ENCODE measurements at places on chromosomes 3 and 15.
A peak's percentile ranks its signal among the peaks of the same experiment; 100 is the strongest.

DNA sequence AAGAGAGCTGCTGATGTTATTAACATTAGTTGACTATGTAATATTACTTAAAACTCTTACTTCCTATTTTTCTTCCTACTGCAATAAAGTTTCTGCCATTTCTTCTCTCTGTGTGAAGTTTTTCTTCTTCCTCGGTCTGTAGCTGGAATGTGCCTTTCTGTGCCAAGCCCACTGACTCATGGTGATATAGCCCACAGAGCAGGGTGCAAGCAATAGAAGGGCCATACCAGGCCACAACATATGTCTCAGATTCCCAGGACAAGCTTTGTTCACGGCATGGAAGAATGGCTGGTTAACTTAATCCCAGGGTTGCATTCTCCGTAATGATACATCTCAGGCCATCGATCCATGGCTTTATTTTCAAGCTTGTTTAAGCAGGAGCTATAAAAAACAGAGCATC lies 815.3 kb downstream of the TUSC7 start:
- no peak for DNase-seq

DNA sequence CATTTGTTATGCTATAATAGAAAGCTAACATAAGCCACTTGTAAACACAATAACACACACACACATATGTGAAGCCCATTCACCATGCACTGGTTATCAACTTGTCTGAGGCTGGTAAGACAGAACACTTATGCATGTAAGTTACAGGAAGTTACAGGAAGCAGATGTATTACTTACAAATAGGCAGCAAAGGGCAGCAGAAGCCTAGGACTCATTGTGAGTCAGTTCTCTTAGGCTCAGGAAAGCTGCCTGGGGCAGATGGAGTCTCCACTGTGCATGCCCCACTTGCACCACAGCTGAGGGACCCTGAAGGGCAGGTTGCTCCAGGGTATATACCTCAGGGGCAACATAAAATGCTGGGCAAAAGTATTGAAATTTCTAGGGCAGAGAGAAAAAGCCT lies 748.8 kb upstream of the CCDC54 start:
- DNase-seq = no peak

DNA sequence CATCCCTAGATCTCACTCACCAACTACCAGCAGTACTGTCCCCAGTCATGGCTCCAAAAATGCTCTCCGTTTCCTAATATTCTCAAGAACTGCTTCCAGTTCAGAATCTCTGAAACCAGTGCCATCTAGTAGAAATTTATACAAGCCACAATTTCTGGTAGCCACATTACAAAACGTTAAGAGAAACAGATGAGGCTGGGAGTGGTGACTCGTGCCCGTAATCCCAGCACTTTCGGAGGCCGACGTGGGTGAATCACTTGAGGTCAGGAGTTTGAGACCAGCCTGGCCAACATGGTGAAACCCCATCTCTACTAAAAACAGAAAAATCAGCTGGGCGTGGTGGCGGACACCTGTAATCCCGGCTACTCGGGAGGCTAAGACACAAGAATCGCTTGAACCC lies 78.4 kb upstream of the RAD18 start:
- no peak for DNase-seq

DNA sequence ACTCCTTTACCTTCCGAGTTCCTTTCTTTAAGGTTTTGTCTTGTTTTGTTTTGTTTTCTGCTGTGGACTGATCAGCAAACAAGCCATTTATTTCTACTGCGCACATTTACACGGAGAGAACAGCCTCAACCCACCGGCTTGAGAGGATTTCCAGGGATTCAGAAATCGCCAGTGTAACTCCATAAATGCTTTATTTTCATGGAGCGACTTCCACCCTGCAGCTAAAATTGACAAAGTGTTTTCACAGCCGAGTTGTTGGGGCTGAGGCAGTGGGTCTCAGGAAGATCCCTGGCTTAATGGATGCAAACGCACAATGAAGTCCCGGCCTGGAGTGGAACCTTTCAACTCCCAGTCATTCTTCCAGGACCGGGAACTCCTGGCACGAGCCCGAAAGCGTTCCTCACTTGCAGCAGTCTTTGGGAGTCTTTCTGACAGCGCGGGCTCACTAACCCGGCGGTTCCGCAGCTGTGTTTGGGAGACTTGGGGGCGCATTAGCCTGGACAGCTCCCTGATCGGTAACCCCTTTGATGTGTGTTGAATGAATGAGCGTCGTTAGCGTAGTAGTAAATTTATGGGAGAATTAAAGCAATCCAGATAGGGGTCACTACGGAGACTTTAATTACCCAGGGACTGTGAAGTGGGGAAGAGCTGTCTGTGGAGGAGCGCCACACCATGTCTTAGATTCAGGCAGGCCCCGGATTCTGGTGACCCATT lies 785 bp upstream of the MYRIP start:
- DNase-seq = no peak

DNA sequence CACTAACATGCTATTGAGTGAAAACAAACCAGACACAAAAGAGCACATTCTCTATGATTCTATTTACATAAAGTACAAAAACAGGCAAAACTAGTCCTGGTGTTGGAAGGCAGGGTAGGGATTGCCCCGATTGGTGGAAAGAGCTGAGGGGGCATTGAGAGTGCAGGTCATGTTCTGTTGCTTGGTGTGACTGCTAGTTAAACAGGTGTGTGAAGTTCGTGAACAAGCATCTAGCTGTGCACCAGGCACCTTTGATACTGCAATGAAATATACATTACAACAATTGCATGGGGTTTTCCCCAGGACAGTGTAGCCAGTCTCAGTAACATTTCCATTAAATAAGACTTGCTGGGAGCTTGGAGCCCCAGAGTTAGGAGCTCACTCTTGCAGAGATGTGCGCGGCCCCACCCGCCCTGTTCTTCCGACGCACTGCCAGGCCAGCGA lies 26.3 kb upstream of the THRB start:
- DNase-seq = no peak

- no peak for DNase-seq
Observed at GRCh38 chr15:64791401-64791800, 16.0 kb upstream of the RBPMS2 start.

DNA sequence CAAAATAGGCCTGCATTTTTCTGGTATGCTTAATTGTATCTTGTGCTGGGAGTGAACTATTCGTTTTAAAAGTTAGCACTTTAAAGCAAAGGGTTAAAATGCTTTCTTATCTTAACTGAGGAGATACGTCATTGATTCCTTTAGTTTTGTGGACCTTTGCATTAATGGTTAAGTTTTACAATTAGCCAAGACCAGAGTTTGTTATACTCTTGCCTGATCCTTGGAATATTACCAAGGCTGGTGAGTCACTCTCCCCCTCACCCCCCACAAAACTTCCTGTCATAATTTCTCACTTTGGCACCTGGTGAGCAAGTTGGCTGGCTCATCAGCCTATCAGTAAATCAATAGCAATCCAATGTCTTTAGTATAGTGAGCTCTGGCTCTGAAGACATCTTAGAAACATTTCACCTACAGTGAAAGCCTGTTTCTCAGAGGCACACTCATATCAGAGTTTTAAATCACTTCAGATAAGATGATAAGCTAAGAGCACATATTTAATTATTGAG lies 26.7 kb downstream of the SLC2A2 start:
- no peak for DNase-seq

- DNase-seq = no peak
Observed at GRCh38 chr3:57890874-57891273, 117.3 kb upstream of the FLNB start.

DNA sequence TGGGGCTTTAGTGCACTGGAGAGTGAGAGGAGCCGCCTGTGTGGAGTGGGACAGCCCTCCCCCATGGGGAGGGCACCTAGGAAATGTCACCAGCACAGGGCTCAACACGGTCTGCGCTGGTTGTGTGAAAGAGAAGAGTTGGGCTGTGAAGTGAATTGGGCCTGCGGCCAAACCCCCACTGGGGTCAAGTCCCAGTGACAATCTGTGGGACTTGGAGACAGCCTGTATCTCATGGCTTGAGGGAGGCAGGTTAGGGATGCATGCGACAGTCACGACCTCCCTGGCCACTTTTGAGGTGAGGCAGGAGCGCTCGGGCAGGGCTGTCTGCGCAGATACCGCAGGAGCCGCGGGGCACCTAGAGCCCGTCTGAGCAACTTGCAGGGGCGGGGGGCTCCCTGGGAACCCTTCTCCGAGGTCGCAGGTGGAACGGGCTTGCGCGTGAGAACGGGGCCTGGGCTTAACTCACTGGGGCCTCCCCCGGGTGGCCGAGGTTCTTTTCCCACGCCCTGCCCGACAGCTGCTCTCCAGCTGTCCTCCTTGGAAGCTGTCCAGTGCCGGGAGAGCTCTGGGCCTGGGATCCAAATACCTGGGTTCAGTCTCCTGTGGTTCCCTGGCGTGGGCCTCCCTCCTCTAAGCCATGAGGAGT lies 77.4 kb downstream of the SNRK start:
- DNase-seq = no peak

GRCh38 chr3:134796281-134797056 lies 1.4 kb downstream of the EPHB1 start:
- no peak for DNase-seq

GRCh38 chr3:193605876-193606275 lies 12.9 kb downstream of the OPA1 start:
- DNase-seq = peak; percentile 73

GRCh38 chr15:51403072-51403878 lies 61.8 kb downstream of the GLDN start:
- no peak for DNase-seq

GRCh38 chr15:77487469-77487842 lies 66.8 kb downstream of the HMG20A start:
- no peak for DNase-seq

DNA sequence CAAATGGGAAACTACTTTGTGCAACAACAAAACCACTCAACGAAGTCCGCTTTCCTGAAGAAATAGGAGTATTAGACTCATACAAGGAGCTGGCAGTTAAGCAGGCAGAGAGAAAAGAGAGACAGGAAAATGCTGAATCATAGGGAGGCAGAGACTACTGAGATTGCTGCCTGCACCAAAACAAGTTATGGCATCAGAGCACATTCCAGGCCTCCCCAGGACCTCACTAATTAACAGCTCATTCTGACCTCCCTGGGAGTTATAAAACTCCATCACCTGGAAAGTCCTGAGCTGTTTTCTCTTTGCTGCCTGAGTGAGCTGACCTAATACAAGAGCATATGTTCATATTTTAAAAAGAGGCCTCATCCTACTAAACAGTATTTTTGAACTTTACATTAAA lies 741.0 kb downstream of the MCTP2 start:
- DNase-seq = no peak

DNA sequence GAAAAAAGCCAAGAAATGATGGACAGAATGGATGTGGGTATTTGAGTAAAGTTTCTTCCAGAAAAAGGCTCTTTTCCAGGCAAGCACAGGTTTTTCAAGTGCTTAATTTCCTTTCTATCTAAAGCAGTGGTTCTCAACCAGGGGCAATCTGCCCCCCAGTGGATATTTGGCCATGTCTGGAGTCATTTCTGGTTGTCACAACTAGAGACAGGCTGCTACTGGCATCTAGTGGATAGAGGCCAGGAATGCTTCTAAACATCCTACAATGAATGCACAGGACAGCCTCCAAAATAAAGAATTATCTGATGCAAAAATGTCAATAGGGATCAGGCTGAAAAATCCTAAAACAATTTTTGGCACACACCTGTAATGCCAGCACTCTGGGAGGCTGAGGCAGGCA lies 23.9 kb downstream of the SEC22C start:
- DNase-seq = peak; percentile 67

DNA sequence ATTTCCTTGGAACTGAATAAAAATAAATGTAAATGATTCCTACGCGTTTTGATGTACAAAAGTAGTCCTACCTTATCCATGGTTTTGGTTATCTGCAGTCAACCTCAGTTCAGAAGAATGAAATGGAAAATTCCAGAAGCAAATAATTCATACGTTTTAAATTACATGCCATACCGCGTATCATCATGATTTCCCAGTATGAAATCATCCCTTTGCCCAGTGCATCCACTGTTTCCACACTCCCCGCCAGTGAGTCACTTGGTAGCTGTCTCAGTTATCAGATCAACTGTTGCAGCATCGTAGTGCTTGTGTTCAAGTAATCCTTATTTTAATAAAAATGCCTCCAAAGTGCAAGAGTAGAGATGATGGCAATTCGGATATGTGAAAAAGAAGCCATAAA lies 9.1 kb upstream of the MFSD1 start:
- no peak for DNase-seq

DNA sequence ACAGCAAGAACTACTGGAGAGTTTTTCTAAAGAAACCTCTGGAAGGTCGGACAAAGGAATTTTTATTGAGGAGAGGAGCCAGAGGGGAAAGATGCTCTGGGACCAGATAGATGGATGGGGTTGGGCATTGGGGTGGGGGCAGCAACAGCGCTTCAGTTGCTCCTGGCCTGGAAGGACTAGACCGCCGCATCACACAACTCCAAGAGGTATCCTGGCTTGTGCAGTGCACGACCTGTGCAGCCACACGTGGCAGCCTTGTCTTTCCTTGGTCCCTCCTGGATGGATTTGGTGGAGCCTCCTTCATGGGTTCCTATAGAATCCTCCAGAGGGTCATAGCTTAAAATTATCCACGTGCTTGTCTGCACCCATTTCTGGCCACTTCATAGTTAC lies 23.0 kb downstream of the MAGEF1 start:
- no peak for DNase-seq

DNA sequence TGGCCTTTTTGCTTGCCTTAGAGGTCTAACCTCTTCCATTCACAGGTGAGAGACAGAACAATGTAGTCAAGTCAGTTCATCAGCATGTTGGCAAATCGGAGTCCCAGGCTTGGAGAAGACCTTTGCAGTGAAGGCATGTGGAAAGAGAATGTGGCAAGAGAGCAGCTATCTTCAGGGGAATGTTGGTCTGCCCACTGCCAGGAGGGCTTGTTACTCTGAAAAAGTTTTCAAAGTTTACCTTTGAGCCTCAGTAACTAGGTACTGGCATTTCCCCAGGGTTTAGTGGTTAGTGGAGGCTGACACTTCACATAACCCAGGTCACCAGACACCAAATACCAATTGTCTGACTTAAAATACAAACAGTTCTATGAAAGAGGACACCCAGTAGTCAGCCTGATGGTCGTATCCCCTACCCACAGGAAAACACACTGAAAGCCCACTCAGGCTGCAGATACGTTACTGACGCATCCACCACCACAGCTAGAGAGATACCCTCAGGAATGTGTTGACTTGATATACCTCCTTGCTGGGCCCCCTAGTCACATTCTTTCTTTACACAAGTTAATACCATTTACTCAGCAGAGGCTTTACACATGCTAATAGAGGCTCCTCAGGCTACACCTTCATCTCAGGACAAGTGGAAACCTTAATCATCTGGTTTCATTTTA lies 9.7 kb upstream of the ARID3B start:
- DNase-seq = no peak

- DNase-seq = no peak
Observed at GRCh38 chr3:158831861-158832260, 30.0 kb downstream of the MFSD1 start.

DNA sequence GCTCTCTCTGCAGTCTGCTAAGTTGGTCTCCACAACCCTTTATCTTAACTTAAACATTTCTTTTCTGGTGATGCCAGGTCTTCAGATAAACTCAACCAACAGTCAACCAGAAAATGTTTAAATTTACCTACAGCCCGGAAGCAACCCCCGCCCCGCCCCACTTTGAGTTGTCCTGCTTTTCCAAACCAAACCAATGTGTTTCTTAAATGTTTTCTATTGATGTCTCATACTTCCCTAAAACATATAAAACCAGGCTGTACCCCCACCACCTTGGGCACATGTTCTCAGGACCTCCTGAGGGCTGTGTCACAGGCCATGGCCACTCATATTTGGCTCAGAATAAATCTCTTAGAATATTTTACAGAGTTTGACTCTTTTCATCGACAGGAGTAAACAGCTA lies 13.2 kb upstream of the GPR160 start:
- DNase-seq = no peak

GRCh38 chr15:61383421-61383820 lies 154.3 kb upstream of the RORA start:
- DNase-seq = no peak

GRCh38 chr15:86444527-86444926 lies 364.9 kb downstream of the AGBL1 start:
- DNase-seq = no peak

All from CD4-positive, alpha-beta T cell treated with Interleukin-17A for 1 hour (primary cell).